ENCODE measurements at places on chromosomes 13 and 19.

- DNase-seq: no peak
Observed at GRCh38 chr13:47226516-47226915, 329.7 kb upstream of the HTR2A start.

- DNase-seq: no peak
Observed at GRCh38 chr19:47601180-47601904, 7.6 kb upstream of the BICRA start.

DNA sequence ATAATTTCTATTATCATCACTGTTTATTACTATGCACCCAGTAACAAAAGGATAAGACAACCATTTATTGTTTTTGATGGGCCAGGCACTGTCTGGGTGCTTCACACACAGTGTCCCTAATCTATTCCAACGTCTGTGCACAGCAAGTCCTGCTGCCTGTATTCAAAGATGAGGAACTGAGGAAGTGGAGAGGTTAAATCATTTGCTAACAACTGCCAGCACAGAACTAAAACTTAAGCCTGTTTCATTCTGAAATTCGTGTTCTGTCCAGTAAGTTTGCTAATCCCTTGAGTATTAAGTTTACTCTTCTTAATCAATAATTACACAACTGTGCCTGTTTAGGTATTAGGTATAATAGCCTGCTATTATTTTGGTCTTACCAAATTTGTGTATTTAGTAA, 41.9 kb downstream of the TEX26 start:
- DNase-seq: no peak

DNA sequence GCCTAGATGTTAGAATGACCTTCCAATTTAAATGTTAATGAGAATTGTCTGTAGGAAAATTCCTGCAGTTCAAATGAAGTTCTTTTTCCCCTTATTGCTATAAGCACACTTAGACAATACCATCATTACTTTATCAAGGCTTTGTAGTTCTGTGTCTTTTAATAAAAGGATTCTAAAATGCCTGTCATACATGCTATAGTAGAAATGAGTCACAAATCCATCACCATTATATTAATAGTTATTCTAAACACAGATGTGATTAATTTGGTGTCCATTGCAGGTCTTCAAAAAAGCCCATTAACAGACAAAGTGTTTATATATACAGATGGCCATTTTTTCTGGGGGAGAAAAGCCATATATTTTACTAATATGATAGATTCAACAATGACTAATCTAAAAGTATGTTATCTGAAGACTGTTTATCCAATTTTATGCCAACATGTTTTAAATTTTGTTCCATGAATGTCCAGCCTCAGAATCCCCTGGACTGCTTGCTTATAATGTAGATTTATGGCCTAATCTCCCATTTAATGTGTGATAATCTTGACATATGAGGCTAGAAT, 1678.3 kb upstream of the PCDH20 start:
- no peak for DNase-seq

- DNase-seq: no peak
Observed at GRCh38 chr19:43518051-43518450, 8.9 kb downstream of the ETHE1 start.

DNA sequence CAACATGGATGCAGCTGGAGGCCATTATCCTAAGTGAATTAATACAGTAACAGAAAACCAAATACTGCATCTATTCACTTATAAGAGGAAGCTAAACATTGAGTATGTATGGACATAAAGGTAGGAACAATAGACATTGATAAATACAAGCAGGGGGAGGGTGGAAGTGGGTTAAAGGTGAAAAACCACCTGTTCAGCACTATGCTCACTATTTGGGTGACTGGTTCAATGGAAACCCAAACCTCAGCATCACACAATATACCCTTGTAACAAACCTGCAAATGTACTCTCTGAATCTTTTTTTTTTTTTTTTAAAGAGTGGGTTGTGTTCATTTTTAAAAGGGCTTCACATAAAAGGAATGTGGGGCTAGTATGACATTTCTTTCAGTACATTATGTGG, 26.9 kb upstream of the CPB2 start:
- no peak for DNase-seq

GRCh38 chr19:14494910-14495671, 836 bp downstream of the GIPC1 start:
- no peak for DNase-seq

GRCh38 chr19:8180018-8180417, 29.2 kb upstream of the CERS4 start:
- no peak for DNase-seq

DNA sequence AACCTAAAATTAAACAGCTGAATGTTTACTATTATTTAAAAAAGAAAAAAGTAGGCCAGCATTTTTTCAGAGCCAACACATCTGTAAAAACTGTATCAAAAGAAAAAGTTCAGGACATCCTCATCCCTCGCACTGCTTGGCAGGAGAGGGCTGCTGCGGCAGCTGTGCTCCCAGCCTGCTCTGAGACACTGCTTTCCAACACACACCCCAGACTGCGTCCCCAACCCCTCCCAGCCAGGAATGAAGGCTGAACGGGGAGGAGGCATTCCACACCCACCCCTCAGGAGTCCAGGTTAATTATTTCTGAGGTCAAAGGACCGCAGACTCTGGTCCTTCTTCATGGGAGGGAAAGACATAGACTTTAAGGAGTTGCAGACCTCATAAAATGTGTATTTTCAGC, 43.1 kb downstream of the COL4A1 start:
- DNase-seq: no peak

DNA sequence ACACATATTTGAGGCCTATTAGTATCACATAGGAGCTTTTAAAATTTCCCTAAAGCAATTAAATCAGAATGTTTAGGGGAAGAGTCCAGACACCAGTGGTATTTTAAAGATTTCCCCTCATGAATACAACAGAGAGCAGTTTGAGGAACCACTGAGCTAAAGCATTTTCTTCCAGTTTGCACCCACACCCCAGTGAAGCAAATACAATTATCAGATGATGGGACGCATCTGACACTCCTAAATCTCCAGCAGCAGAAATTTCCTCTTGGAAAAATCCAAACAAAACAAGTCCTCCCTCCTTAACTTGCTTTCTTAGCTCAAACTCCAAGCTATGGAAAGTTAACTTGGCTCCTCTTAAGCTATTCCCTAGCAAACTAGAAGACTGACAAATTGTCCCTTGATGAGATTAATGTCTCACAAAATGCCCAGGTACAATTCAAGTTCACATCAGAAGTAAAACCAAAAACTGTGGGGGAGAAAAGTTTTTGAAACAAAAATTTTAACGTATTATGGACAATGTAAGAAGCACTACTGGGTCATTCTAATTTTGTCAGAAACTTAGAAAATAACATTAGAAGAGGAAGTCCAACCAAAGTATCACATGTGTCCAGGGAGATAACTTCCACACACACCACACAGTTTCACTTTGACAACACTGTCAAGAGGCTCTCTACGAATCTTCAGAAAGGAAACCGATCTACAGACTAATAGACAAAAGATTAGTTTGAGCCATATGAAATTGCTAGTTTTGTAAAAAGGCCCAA, 74.1 kb downstream of the ABCC4 start:
- no peak for DNase-seq

- DNase-seq: peak; percentile 64
Observed at GRCh38 chr19:16066611-16067104, 9.6 kb upstream of the TPM4 start.

DNA sequence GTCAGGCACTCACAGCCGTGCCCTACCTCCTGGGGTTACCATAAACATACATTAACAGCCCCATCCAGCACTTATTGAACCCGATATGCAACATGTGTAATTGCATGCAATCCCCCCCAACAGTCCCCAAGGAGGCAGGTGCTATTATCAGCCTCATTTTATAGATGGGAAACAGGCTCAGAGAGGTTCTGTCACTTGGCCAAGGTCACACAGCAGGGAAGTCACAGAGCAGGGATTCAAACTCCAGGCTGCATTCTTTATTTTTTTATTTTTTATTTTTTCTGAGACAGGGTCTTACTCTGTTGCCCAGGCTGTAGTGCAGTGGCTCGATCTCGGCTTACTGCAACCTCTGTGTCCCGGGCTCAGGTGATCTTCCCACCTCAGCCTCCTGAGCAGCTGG, 38.4 kb upstream of the TNFAIP8L1 start:
- DNase-seq: no peak

GRCh38 chr13:76708138-76708688, 178.0 kb downstream of the KCTD12 start:
- no peak for DNase-seq

DNA sequence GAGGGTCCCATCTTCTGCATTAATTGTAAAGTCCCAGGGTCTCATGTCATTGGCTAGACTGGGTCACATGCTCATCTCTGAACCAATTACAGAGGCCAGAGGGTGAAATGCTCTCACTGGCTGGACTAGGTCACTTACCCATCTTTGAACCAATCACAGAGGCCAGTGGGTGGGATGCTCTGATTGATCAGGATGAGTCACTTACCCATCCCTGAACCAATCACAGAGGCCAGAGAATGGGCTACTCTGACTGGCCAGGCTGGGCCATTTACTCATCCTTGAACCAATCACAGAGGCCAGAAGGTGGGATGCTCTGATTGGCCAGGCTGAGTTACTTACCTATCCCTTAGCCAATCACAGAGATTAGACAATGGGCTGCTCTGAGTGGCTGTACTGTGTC, 5.3 kb downstream of the MISP start:
- DNase-seq: no peak

DNA sequence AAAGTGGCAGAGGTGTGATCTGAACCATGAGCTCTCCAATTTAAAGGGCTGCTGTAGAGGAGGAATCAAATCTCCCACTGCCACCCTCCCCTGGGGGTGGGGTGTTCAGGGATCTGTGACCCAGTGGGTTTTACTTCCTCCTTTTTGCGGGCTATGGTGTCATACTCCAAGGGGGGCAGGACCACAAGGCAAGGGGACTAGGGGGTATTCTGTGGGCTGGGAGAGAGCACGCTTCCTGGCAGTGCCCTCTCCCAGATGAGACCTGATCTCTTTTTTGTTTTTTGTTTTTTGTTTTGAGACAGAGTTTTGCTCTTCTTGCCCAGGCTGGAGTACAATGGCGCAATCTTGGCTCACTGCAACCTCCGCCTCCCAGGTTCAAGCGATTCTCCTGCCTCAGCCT, 10.3 kb downstream of the PLD3 start:
- no peak for DNase-seq

GRCh38 chr19:50486823-50487515, 10.3 kb upstream of the GARIN5A start:
- no peak for DNase-seq

- no peak for DNase-seq
Observed at GRCh38 chr13:111062966-111063365, 52.1 kb upstream of the ARHGEF7 start.

GRCh38 chr19:49368711-49369358, 5.2 kb downstream of the DKKL1 start:
- no peak for DNase-seq

- DNase-seq: no peak
Observed at GRCh38 chr13:50410921-50411746, 395.9 kb downstream of the KCNRG start.

DNA sequence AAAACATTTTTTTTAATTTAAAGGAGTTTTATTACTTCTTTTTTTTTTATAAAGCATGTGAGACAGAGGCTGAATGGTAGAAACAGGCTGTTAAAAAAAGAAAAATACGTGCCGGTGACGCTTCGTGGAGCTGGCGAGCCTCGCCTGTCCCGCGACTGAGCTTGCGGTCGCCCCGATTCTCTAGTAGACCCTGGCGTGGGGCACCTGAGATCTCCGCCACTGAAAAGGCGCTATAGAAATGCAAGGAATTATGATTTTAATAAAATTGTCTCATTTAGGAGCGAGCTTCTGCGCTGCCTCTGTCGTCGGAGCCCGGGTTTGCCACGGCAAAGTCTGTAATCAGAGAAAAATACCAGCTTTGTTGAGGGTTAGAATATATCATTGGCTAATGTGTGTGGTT, 18.4 kb downstream of the NFIX start:
- no peak for DNase-seq

DNA sequence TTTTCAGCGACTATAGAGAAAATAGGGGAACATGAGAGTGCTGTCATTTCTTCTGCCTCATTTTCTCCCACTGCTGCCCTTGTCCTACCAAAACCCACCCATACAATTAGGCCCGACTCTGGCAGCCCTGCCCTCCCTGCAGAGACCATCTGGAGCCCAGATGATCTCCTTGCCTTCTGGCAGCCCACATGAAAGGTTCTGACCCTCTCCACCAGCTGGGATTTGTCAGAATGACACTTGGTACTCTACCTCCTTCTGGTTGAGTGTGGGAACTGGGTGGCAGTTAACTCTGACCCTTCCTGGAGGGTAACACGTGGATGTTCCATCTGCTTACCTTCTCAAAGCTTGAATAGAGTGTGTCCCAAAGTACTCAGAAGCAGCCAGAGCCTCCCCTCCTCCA, 21.0 kb upstream of the SIAH3 start:
- DNase-seq: no peak

DNA sequence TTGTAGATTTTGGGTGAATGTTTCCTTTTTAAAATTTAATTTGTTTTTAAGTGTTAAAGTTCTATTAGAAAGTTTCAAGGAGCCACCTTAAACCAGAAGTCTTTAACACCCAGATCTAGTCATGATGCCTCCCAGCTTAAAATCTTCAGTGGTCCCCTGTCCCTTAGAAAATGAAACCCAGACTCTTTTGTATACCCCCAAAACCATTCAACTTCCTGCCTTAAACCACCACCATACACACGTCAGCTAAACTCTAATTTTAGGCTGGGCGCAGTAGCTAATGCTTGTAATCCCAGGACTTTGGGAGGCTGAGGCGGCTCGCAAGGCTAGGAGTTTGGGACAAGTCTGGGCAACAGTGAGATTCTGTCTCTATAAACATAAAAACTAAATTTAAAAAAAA, 37.9 kb downstream of the N4BP2L1 start:
- no peak for DNase-seq

- no peak for DNase-seq
Observed at GRCh38 chr13:36098080-36098479, 33.1 kb downstream of the DCLK1 start.

GRCh38 chr19:30387311-30388115, 15.3 kb downstream of the ZNF536 start:
- DNase-seq: no peak

DNA sequence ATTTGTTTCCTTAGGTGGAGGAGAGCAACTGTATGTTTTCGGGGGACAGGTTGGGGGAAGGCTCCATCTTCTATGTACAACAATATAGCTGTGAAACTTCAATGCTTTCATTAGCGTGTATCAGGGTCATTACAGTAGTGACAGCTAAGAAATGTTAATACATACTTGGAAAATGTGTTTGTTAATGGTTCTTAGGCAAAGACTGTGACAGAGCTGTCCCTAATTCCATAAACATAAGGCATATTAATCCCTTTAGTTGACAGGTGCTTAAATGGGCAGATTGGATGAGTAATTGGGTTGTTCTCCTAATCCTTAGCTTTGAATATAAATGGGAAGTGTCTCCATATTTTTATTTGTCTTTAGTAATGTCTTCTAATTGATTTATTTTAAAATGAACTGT, 313.7 kb downstream of the HS6ST3 start:
- DNase-seq: no peak

DNA sequence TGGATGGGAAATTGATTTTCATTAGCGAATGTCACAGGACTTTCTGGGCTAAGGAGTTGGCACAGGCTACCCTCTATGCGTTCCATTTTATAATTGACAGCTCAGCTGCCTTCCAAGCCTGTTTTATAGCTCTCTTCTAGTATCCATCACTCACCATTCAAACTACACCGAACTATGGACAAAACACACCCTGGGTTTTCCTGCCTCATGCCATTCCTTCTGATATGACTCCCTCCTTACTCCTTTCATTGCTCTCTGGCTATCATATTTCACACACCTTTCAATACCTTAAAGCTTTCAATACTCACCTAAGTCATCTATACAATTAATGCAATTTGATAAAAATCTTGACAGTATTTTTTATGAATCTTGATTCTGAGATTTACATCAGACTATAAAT, 181.3 kb downstream of the RAP2A start:
- no peak for DNase-seq
